ENCODE measurements at places on chromosomes 5 and 9. TPM values are rescaled to one million over a fixed set of nuclear protein-coding genes. Genes with fewer than 3 reads are reported as not detected.

DNA sequence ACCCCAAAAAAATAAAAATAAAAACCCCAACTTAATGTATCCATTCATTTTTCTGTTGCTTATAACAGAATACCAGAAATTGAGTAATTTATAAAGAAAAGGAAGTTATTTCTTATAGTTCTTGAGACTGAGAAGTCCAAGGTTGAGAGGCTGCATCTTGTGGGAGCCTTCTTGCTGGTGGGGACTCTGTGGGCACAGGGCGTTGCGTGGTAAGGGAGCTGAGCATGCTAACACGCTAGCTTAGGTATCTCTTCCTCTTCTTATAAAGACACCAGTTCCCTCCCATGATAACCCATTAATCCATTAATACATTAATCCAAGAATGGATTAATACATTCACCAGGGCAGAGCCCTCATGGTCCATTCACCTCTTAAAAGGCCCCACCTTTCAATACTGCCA lies 150.9 kb downstream of the ZSWIM6 start:
- DNase-seq, result no peak
- no peak overlapping the region for H3K27ac ChIP-seq
- H3K27me3 ChIP-seq, result no peaks in the 10 kb centered on the region
- H3K36me3 ChIP-seq, result peaks cover 38% of the 10 kb centered on the region
- H3K4me1 ChIP-seq, result peaks cover 12% of the 10 kb centered on the region

- peaks cover 21% of the 10 kb centered on the region for H3K27me3 ChIP-seq
- no peak overlapping the region for H3K4me3 ChIP-seq
- H3K36me3 ChIP-seq, result no peaks in the 10 kb centered on the region
- DNase-seq, result no peak
- peaks cover 6% of the 10 kb centered on the region for H3K4me1 ChIP-seq
Observed at GRCh38 chr9:133640580-133641395, 4.6 kb downstream of the DBH start.

GRCh38 chr5:1212881-1213280 lies 11.5 kb downstream of the SLC6A19 start:
- H3K27me3 ChIP-seq, result no peaks in the 10 kb centered on the region
- H3K27ac ChIP-seq, result no peak overlapping the region
- H3K4me3 ChIP-seq, result no peak overlapping the region
- no peaks in the 10 kb centered on the region for H3K36me3 ChIP-seq
- no peak for DNase-seq
- H3K4me1 ChIP-seq, result no peaks in the 10 kb centered on the region

Gene FNIP1
- total RNA-seq, result 24.9 TPM

DNA sequence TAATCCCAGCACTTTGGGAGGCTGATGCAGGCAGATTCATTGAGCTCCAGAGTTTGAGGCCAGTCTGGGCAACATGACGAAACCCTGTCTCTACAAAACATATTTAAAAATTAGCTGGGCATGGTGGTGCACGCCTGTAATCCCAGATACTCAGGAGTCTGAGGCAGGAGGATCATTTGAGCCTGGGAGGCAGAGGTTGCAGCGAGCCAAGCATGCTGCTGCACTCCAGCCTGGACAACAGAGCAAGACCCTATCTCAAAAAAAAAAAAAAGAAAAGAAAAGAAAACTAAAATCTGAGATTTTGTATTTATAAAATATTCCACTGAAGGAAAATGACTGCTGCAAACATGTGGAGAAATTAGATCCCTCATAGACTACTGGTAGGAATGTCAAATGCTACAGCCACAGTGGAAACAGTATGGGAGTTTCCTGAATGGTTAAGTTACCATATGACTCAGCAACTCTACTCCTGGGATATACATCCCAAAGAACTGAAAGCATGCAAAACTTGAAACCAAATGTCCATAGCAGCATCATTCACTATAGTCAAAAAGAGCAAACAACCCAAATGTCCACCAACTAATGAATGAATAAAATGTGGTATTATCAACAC lies 106.1 kb downstream of the UBAP2 start:
- H3K27ac ChIP-seq, result no peak overlapping the region
- no peak for DNase-seq
- H3K36me3 ChIP-seq, result peaks cover 31% of the 10 kb centered on the region
- no peaks in the 10 kb centered on the region for H3K4me1 ChIP-seq

DNA sequence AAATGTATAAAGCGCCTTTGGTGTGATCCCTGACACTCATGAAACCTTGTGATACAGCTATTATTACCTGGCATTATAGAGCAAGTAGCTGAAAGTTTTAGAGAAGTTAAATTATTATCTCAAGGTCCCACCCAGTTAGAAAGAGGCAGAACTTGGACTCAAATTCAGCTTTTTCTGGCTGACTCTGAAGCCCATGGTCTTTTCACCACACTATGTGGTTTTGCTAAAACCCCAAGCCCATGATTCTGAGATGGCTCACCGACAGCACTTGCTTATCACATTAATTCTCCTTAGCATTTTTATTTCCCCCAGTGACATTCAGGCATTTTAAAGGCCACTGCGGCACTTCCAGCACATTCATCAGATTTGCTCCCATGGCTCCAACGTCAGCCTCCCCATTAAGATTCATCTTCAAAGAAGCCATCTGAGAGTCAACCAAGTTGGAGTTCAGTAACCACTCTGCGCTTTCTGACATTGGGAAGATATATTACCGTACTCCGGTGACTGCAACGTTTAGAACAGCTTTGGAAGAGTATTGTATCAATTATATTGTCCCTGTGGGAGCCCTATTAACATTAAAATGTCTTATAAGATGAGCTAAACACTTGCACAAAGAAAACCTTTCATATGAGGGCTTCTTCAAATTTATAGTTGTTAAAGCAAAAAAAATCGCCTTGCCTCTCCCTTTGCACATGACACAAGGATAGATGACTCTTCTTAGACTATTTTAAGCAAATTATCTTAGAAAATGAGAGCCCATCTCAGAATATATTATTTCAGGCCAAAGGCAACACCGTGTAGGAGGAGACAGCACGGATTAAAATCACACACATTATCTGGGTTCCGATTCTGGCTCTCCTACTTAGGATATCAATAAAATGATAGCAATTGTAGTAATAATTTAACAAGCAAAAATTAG lies 638.1 kb downstream of the ACTL7B start:
- no peak overlapping the region for H3K27ac ChIP-seq
- no peaks in the 10 kb centered on the region for H3K36me3 ChIP-seq
- no peak overlapping the region for H3K4me3 ChIP-seq
- peaks cover 5% of the 10 kb centered on the region for H3K4me1 ChIP-seq

GRCh38 chr5:41918105-41918504 lies 7.0 kb upstream of the FBXO4 start:
- DNase-seq, result no peak
- H3K27ac ChIP-seq, result no peak overlapping the region
- H3K4me3 ChIP-seq, result no peak overlapping the region
- no peaks in the 10 kb centered on the region for H3K27me3 ChIP-seq
- no peaks in the 10 kb centered on the region for H3K4me1 ChIP-seq

- no peak overlapping the region for H3K27ac ChIP-seq
- no peak for DNase-seq
- no peaks in the 10 kb centered on the region for H3K36me3 ChIP-seq
- no peaks in the 10 kb centered on the region for H3K27me3 ChIP-seq
- no peak overlapping the region for H3K4me3 ChIP-seq
Observed at GRCh38 chr5:71695595-71695994, 23.5 kb upstream of the CARTPT start.

All from neural crest cell (in vitro differentiated cells).